ENCODE measurements at places on chromosomes 2 and 18. TPM values are rescaled to one million over a fixed set of nuclear protein-coding genes. Genes with fewer than 3 reads are reported as not detected.

Gene WDR54
- 43.6 TPM for total RNA-seq

Gene PLCL1
- total RNA-seq: 0.18 TPM

DNA sequence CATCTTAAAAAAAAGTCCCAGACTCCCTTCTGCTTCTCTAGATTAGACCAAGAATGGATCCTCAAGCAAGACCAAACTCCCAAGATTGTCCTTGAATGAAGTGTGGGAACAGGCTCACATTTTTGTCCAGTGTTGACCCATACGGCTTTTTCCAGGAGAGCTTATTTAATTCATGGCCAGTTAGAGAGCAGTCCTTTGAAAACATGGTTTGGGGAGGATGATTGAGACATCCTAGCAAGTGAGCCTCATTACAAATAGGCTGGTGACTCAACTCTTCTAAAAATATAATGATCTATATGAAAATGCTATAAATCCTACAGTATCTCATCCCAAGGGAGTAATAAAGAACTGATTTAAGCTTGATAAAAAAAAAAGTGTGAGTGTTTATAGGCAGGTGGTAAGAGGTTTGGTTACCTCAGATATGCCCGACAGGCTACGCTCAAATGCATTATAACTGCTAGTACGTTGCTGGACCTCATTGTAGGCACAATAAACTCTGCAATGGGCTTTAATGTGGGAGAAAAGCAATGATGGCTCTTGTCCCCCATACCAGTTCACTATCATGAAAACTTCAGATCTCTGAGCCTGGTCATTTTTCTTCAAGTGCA lies 17.0 kb downstream of the ANKRD29 start:
- no peak for DNase-seq

GRCh38 chr2:73078457-73079411 lies 7.2 kb upstream of the SFXN5 start:
- no peak for DNase-seq

Gene GAD1
- total RNA-seq: not detected

DNA sequence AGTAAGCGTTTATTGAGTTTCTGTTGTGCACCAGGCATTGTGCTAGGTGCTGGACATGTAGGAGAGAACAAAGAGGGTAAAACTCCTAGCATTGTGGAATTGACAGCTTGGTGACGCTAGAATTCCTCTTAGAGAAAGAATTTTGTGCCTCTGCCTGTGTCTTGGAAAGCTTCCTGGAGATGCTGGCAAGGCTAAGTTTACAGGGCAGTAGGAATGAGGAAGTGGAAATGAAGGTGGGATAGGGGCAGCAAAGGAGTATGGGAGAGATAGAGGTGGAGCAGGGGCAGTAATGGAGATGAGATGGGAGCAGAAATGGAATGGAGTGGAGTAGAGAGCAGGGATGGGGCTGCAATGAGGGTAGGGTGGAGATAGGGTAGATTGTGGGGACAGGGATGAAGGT lies 29.8 kb downstream of the GPR39 start:
- no peak for DNase-seq

GRCh38 chr2:227401550-227401949 lies 13.8 kb upstream of the SCYGR1 start:
- no peak for DNase-seq

GRCh38 chr2:222057347-222058073 lies 241.3 kb downstream of the PAX3 start:
- DNase-seq: no peak

Gene FAM110C
- not detected for total RNA-seq

GRCh38 chr18:77162580-77162979 lies 30.0 kb upstream of the MBP start:
- DNase-seq: no peak

GRCh38 chr2:177806025-177806424 lies 266.6 kb downstream of the PDE11A start:
- no peak for DNase-seq

DNA sequence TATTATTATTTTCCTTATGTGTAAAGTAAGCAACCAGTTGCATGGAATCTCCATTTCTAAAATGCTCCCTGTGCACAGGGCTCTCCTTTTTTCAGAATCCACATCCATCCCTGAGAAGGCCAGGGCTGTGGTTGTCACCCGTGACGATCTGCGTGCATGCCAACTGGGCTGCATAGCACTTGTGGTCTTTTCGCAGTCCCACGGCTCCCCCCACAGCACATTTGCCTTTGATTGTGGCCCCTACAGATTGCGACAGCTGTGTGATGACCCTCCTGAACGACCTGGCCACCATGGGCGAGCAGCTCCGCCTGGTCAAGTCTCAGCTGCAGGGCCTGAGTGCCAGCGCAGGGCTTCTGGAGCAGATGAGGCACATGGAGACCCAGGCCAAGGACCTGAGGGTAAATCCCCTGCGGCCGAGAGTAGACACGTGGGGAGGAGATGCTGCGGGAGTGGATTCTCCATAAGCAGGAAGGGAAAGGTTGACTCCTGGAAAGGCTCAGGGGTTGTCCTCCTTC lies 119.8 kb upstream of the TTC39C start:
- no peak for DNase-seq

DNA sequence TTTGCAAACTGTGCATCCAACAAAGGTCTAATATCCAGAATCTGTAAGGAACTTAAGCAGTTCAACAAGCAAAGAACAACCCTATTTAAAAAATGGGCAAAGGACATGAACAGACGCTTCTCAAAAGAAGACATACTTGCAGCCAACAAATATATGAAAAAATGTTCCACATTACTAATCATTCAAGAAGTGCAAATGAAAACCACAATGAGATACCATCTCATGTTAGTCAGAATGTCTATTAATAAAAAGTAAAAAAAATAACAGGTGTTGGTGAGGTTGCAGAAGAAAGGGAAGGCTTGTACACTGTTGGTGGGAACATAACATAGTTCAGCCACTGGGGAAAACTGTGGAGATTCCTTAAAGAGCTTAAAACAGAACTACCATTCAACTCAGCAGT lies 126.2 kb downstream of the NAT8 start:
- peak; percentile 12 for DNase-seq

Gene RGPD4
- not detected for total RNA-seq

- DNase-seq: no peak
Observed at GRCh38 chr18:69935319-69936190, 12.1 kb downstream of the CD226 start.

DNA sequence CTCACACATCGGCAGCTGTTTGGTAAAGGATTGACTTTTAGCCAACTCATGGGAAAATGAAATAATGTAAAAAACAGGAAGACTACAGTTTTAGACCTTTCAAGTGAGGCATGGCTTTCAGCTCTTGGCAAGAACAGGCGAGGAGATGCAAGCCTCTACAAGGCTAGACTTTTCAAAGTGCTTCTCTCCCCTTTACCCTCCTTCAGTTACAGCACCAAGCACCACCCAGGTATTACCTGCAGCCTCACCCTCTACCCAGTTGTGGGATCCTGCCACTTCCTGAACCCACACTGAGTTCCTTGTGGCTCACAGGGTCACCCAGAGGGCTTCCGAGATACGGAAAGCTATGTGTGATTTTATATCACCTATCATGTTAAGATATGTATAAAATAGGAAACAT lies 14.7 kb downstream of the UGT1A10 start:
- DNase-seq: no peak

- no peak for DNase-seq
Observed at GRCh38 chr2:85704800-85705679, 10.9 kb downstream of the GNLY start.

GRCh38 chr18:45976566-45976965 lies 9.4 kb upstream of the EPG5 start:
- DNase-seq: no peak

DNA sequence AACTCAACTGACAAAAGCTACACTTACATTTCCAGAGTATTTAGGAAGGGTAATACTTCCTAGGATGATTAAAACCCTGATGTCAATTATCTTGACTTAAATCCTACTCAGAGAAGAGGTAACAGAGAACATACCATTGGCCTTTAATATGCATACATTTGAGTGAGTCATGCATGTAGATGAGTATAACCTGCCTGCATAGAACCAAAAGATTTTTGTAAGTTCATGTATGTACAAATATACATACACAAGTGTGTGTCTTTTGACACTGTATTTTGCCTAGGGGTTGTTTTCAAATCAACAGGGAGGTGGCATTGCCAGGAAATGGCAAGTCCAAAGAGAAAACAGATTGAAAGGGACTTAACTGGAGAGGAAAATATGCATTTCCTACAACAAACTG lies 6.1 kb downstream of the BMP10 start:
- no peak for DNase-seq

Gene SERPINB10
- total RNA-seq: not detected

GRCh38 chr2:156511122-156511521 lies 74.9 kb downstream of the GPD2 start:
- no peak for DNase-seq

Gene LONRF2
- 0.54 TPM for total RNA-seq

DNA sequence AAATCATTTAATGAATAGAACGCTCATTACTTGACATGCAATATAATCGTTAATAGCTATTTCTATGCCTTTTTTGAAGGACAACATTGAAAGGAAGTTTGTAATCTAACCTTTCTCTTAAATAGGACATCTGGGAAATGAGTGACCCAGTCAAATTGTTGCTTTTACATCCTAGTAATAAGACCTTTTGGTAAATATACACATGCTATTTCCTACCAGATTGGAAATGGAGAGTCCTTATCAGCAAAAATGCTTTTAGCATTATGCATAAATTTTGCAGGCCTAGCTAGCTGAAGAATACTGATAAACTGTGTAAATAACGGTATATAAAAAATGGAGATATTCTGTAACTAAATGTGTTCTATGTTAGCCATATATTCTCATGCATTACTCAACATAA lies 567.3 kb upstream of the DSEL start:
- peak; percentile 56 for DNase-seq

- no peak for DNase-seq
Observed at GRCh38 chr2:122319539-122320132, 564.2 kb downstream of the TSN start.

GRCh38 chr18:68448736-68449135 lies 266.2 kb downstream of the TMX3 start:
- peak; percentile 86 for DNase-seq

Gene SOX11
- total RNA-seq: 4.7 TPM

DNA sequence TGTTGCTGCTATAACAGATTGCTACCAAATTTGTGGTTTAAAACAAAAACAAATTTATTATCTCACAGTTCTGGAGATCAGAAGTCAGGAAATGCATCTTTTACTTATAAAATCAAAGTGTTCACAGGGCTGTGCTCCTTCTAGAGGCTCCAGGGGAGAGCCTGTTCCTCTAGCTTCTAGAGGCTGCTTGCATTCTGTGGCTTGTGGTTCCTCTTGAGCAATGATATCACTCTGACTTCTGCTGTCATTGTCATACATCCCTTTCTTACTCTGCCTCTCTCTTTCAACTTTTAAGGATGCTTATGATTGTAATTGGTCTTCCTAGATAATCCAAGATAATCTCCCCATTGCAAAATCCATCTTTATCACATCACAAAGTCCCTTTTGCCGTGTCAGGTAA lies 6.1 kb upstream of the DCC start:
- no peak for DNase-seq

- no peak for DNase-seq
Observed at GRCh38 chr2:3470856-3471737, 48.2 kb downstream of the ADI1 start.

DNA sequence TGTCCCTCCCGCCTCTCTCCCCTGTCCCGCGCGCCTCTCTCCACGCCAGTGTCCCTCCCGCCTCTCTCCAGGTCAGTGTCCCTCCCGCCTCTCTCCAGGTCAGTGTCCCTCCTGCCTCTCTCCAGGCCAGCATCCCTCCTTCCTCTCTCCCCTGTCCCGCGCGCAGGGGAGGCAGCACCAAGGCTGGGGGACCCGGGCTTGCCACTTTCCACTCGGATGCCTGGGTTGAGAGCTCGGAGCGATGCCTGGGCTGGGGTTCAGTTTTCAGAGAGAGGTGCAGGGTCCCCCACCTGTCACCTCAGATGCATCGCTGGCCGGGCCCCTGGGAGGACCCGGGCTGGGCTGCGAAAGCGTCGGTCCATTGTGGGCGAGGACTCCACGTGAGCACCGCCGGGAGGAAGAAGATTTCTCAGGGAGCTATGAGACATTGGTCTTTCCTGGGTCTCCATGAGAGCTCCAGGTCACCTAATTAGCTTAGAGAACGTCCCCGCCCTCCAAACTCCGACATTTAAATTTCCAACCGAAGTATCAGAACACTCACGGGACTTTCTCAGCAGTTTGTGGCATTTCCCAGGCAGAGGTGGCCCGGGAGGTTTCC lies 2.1 kb downstream of the FBLN7 start:
- DNase-seq: no peak

- DNase-seq: no peak
Observed at GRCh38 chr18:45213040-45213333, 402.3 kb upstream of the SLC14A2 start.

Gene BCL2
- total RNA-seq: 0.54 TPM

- no peak for DNase-seq
Observed at GRCh38 chr2:198144660-198145059, 340.3 kb downstream of the PLCL1 start.

- no peak for DNase-seq
Observed at GRCh38 chr2:233179848-233180366, 71.6 kb upstream of the ATG16L1 start.

Gene GALNT1
- total RNA-seq: 43.9 TPM

Gene LCT
- under 0.01 TPM for total RNA-seq

DNA sequence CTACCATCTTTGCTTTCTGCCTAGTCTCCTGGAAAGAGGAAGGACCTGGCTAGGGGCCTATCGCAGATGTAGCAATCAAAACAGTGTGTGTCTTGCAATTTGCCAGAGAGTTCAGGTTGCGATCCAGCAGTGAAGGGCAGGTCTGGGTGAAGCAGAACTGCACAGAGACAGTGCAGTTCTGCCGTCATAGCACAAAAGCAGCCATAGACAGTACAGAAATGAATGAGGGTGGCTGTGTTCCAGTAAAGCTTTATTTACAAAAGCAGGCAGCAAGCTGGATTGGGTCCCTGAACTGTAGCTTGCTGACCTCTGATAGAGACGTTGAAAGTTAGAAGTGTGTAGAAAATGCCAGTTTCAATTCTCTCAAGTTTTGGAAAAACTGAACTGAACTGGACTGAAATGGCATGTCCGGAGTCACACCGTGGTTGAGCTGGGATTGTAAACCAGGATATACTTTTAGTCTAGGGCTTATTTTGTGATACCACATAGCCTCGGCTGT lies 186.8 kb downstream of the LTBP1 start:
- DNase-seq: peak; percentile 75

DNA sequence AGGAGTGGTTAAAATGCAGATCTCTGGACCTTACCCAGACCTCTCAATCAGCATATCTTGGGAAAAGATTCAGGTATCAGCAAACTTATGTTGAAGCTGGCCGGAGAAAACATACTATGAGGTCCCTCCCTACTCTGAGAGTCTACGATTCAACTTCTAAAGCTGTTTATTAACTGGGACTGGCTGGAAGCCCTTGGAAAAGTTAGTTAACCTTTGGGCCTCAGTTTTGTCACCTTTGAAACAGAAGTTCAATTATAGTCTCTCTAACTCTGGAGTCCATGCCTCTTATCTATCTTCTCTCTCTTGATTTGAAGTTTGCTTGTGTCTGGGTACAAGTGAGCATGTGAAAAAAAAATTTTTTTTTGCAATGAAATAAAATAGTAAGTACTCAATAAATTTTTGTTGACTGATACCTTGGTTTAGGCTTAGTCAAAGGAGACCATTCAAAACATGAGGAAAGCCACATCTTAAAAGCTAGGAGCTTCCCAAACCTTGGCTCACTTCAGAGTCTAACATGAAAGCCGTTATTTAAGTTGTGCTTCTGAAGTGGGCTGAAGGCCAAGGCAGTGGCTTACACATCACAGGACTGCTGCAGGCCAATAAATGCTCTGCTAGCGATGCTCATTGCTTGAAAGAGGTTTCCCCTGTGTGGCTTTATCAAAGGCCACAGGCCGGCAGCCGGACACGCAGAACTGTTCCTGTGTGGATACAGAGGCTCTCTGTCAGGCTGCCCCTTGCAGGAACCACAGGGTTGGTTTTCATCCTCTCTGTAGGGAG lies 110.6 kb upstream of the FAM136A start:
- DNase-seq: peak; percentile 7
